ENCODE measurements at places on chromosomes 12 and 14.
A peak's percentile ranks its signal among the peaks of the same experiment; 100 is the strongest.

GRCh38 chr14:49986343-49987014 lies 93.6 kb downstream of the ARF6 start:
- DNase-seq = no peak

DNA sequence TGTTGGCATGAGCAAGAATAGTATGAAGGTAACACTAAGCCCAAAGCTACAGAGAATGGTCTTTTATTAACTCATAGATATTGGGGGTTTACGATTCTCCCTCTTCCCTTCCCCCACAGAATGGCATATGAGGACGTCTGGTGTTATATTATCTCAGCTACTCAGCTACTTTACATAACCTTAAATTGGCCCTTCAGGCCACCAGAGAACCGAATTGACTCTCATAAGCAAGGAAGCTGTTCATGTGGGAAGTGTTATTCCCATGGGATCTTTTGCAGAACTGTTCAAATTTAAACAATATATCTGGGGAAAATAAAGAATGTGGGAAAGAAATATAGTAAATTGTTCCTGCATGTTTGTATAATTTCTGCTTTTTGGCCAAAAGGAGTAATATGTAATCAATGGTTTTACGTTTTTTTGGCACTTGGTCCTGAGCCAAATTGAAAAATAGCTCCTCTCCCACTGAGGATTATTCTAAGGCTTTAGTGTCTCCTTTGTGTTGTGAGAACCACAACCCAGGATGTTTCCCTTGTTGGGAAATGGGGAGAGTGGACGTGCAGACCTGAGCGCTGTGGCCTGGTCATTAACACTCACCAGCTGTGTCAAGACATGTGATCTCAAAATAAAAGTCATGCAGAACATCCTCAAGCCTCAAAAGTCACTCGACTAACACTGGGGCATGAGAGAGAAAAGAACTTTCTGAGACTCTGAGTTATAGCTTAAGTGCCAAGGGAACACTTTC lies 31.8 kb upstream of the CMAS start:
- no peak for DNase-seq

DNA sequence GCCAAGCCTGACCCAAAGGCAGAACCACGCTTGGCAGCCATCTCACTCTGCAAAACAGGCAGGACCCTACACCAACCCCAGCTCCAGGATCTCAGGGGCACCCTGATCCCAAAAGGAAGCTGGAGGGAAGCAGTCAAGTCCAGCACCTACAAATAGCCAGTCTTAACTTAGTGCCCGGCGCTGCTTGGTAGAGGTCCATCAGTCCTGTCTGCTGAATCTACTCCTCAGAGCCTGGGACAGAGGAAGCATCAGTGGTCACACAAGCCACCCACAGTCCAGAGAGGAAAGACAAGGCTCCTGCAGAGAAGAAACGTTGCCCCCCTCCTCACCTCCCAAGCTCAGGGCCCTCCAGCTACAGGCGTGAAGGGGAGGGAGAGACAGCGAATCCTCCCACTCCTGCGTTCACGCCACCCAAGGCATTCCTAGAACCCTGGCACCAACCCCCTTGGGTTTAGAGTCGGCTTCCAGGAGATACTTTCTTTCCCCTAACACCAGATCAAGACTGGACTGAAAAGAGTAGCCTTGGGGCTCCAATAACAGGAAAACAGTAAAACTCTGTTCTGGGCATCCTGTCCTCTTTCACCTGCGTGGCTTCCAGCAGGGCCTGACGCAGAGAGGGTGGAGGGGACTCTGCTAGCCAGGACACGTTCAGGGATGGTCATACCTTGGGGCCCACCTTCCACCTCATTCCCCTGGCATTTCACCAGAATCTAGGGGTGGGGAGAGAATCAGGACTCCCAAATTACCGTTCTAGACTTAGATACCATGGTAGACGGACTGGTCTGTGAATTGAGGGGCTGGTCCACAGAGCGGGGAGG lies 1.2 kb downstream of the PXN start:
- DNase-seq = no peak

GRCh38 chr14:100421756-100422470 lies 98.8 kb downstream of the SLC25A47 start:
- DNase-seq = no peak

GRCh38 chr14:72907886-72908285 lies 14.0 kb upstream of the DPF3 start:
- DNase-seq = no peak

DNA sequence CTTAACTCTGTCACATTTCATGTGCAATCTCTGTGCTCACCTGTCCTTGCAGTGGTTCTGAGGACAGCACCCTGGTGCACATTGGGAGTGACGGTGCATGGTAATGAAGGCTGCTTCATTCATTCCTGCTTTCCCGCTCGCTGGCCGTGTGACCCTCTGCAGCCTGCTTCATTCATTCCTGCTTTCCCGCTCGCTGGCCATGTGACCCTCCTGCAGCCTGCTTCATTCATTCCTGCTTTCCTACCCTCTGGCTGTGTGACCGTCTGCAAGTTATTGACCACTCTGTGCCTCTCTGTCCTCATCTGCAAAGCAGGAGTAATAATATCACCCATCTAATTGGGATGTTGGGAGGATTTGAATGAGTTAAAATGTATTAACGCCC lies 189.1 kb upstream of the TMEM132C start:
- DNase-seq = no peak

DNA sequence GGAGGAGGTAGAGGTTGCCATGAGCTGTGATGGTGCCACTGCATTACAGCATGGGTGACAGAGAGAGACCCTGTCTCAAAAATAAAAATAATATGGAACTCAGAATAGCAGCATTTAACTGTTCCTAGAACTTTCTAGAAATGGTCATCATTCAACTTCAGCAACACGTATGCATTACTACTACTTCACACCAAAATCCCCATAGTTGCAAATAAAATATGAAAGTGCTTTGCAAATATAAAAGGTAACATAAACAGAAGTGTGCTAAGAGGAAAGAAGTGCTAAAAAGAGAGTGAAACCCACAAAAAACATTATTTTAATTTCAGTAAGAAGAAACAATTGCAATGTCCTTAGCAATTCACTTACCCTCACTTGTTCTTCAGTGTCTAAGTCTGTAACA lies 169.7 kb upstream of the NUDT4 start:
- DNase-seq = no peak

GRCh38 chr12:25734529-25735180 lies 181.6 kb upstream of the LMNTD1 start:
- no peak for DNase-seq

- DNase-seq = peak; percentile 3
Measured at GRCh38 chr12:122886161-122886560, 9.8 kb downstream of the VPS37B start.

DNA sequence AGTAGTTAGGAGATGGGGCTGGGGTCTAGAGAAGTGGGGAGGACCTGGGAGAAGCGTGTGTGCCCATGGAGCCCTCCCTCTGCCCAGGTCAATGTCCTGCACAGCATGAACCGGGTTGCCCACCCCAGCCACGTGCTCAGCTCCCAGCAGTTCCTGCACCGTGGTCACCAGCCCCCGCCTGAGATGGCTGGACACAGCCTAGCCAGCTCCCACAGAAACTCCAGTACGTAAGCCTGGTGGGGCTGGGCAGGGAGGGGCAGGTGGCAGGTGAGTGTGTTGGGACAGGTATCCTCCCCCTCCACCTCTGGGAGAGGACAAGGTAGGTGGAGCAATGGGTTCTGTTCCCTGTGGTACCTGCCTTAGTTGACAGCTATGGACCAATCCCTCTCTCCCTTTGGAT lies 20.7 kb downstream of the CLSTN3 start:
- DNase-seq = no peak

DNA sequence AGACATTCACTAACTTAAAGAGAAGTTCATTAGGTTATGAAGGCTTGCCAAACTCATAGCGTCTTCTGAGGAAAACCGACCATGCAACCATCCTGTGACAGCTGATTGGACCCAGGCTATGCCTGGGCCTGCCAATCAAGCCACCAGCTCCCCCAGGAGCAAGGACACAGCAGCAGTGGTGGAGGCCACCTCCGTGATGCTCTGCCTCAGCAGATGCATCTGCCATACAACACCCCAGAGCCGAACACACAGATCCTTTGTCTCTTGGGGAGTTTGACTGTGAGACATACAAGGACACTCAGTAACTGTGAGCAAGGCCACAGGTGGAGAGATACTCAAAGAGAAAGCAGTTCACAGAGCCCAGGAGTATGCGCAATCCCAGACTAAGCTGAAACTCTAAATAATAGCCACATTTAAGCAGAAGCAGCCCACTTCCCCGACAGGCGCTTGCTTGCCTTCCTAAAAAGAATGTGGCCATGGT lies 10.0 kb upstream of the CNIH1 start:
- no peak for DNase-seq

DNA sequence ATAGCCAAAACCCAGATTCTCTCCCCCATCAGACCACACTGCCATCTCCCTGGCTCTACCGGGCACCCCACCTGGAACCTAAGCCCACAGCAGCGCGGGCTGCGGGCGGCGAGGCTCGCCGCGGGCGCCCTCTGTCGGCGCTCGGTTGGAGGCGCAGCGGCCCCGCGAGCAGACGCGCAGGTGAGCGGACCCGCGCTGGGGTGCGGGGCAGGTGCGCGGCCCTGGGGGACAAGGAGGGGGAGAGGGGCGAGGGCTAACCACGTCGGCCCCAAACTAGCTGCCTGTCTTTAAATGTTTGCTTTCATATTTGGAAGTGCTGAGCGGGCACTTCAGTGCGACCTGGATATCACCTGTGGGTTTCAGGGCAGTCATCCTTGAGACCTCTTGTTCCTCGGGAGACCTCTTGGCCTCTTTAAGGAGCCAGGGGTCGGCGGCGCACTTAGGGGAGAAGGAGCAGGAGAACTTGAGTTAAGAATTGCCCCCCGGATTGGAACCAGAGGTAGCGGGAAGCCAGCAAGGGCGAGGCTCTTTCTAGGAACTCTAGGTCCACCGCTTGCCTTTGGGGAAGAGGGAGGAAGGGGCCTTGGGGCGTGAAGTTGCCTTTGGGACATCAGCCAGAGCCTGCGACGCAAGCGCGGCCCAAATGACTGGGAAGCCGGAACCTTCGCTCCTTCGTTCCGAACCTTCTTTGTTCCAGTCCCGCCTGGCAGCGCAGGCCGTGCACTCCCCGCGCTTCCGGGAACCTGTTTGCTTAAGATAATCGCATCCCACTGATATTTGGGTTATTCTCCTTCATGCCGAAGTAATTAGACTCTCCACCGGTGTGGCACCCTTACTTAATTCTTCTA lies 78.7 kb downstream of the NEDD1 start:
- peak; percentile 48 for DNase-seq

- DNase-seq = no peak
Measured at GRCh38 chr14:97283841-97284240, 486.7 kb downstream of the VRK1 start.

DNA sequence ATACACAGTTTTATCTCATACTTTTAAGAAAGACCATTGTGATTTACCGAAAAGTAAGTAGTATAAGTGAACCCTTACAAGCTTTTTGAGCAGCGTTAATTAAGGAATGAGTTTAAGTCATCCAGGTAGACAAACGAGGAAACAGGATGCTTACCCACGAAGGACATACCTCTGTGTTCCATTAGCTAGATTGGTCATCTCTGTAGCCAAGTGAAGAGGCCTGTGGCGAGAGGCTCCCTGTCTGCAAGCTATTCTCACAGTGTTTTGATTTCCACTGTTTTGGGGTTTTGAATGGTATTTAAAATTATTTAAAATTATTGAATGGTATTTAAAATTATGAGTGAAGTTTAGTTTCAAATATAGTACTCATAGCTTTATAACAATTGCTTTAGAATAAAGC lies 342.1 kb upstream of the RGS6 start:
- no peak for DNase-seq

- no peak for DNase-seq
Measured at GRCh38 chr12:41527062-41527461, 338.9 kb downstream of the PDZRN4 start.

- no peak for DNase-seq
Measured at GRCh38 chr14:68178282-68178681, 358.7 kb downstream of the RAD51B start.

GRCh38 chr14:44030831-44031383 lies 476.2 kb downstream of the FSCB start:
- DNase-seq = no peak

DNA sequence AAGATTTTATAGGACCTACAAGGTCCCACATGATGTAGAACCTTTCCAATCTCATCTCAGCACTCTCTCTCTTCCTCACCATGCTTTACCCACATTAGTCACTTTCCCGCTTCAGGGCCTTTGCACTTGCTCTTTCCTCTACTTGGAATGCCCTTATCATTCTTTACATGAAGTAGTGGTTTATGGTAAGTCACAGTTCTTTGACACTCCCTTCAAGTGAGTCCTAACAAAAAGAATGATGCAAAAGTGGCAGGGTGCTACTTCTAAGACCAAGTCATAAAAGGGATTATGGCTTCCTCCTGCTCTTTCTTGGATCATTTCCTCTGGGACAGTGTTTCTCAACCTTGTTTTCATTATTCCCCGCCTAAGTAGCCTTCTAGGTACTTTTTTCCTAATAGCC lies 13.1 kb downstream of the TMBIM4 start:
- no peak for DNase-seq

DNA sequence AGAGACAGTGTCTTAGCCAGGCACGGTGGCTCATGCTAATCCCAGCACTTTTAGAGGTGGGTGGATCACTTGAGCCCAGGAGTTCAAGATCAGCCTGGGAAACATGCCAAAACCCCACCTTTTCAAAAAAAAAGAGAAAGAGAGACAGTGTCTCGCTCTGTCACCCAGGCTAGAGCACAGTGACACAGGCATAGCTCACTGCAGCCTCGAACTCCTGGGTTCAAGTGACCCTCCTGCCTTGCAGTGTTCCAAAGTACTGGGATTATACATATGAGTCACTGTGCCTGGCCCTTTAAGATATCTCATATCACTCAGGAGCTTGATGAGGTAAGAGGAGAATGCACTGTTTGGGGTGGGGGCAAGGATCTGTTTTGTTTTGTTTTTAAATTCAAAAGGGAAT lies 48.1 kb upstream of the LTBP2 start:
- no peak for DNase-seq

- no peak for DNase-seq
Measured at GRCh38 chr12:82596483-82596882, 90.2 kb upstream of the TMTC2 start.

- DNase-seq = no peak
Measured at GRCh38 chr14:71693381-71693780, 238.8 kb upstream of the RGS6 start.

DNA sequence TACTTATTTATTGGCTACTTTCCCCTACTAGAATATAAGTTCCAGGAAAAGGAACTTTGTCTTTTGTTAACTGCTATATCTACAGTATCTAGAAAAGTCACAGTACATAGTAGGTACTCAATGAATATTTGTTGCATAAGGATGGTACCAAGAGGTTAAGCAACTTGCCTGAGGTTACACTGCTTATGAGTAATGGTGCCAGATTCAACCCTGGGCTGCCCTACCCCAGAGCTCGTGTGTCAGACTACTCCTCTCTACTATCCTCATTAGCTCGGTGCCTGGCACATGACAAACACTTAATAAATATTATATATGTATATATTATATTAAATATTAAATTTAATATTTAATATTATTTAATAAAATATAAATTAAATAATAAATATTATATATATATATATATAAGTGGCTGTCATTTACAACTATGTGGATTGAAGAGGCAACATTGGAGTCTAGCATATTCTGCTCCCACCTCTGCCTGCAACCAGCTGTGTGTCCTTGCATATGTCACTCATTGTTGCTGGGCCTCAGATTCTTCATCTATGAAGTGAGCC lies 25.4 kb downstream of the UTP20 start:
- DNase-seq = no peak

GRCh38 chr14:90303473-90303872 lies 28.3 kb downstream of the NRDE2 start:
- DNase-seq = no peak

GRCh38 chr12:70157099-70157498 lies 86.1 kb upstream of the CNOT2 start:
- no peak for DNase-seq
